ENCODE measurements at places on chromosomes 3 and 15.

DNA sequence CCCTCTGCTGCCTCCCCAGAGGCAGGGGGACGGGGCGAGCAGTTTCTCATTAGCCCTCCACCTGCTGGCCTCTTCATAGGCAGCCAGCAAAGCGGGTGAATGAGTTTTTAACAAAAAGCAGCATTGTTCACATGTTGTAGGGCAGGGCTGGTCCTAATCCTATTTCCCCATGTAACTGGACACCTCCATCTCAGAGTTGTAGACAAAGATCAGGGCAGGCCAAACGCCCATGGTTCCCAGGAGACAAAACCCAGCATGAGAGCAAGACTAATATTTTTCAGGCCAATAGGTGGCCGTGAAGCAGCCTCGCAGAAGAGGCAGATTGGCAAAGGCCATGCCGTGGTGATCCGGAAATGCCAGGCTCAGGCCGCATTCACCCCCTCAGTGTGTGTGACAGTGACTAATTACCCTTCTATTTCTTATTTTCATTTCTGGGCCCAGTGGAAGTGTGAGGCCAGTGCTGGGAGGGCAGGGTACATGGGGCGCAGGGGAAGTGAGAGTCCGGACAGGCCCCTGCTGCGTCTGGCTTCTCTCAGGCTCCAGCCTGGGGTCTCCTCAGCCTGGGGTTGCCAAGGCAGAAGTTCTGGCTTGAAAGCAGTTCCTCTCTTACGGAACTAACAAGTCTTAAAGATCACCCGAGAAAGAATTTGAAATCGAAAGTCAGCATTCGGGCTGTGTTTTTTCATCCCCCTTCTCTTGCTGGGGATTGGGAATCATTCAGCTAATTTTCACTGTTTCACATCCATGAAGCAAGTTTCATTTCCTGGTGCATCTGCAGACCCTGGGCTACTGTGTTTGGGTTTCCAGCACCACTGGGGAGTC, 64.8 kb downstream of the BOC start:
- DNase-seq: peak; percentile 41

DNA sequence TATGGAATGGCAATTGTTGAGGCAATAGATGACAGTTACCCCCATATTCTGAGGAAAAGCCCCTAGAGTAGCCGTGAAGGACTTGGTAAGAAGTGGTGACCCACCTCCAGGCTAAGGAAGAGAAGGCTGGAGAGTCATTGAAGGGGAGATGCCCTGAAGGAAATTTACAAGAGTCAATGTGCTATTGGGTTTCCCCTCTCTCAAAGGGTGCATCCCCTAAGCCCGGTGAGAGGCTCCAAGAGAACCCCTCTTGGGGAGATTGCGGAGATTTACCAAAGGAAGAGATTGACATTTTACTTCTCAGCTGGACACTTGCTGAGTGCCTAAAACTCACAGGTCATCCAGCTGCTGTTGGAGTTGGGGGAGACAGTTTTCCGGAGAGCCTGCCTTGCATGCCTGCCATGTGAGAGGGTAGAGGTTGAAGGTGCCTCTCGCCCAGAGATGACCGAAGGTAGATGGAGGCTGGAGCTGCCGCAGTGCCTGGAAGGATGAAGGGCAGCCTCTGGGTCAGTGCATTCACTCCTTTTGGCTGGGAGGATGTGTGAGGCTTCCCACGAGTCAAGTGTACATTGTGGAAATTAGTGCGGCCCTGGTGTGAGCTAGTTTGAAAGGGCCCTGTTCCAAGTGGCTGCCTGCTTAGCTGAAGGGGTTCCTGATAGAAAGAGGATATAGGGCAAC, 30.7 kb downstream of the MESD start:
- DNase-seq: no peak

DNA sequence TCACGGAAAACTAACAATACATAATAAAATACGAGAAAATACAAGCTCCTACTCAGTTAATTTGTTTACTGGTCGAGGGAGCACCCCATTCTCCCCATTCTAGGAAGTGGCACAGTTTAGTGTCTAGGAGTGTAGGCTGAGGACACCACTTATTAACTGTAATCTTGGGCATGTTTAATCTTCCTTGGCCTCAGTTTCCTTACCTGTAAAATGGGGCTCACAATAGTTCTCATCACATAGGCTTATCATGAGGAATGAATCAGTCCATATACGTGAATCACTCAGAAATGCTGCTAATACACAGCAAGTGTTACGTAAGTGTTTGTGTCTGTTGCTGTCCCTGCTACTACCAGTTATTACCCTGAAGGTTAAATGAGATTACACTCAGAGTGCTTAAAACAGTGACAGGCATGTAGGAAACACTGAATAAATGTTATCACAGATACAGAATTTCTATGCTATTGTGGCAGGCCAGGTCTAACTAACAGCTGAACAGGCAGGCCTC, 210.2 kb downstream of the OSBPL10 start:
- peak; percentile 78 for DNase-seq

DNA sequence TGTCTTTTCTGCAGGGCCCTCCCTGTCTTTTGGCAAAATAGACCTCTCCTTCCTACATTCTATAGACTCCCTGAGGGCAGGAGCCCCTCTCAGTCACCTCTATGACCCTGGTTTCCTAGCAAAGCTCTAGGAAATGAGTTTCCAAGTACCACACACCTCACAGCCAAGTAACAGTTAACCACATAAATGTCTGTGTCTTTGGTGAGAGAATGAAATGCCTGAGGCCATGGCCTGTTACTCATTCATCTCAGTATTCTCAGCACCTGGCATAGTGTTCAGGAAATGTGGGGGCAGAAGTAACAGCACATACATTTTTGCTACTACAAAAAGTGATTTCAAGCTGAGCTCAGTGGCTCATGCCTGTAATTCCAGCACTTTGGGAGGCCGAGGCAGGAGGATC, 21.0 kb downstream of the RFT1 start:
- DNase-seq: peak; percentile 79

DNA sequence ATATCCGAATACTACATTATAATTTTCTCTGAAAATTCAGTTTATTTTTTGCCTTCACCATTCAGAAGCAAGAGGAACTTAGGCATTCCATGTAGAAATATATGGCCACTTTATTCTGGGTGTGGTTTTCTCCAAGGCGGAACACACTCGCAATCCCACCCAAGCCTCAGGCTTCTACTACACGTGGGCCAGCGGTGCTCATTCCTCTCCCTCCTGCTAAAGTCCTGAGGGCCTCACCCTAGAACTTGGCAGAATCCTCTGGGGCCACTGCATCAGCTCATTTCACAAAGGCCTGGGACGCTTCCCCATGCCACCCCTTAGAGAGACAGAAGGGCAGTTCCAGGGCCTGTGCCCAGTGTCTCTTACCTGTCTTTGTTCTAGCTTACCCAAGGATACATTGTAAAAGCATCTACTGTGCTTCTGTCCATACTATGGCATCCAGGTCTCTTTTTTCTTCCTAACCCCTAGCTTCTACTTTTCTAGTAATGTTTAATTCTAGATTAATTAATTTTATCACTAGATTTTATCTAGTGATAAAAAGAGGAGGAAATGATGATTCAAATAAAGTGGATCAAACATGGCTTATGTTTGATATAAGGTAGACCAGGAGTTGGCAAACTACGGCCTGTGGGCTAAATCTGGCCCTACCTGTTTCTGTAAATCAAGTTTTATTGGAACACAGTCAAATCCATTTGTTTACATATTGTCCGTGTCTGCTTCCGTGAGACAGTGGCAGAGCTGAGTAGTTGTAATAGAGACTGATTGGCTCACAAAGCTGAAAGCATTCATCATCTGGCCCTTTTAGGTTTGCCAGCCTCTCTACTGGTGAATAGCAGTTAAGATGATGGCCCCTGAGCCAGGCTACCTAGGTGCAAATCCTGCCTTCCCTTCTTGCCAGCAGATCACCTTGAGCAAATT, 29.8 kb downstream of the LARS2 start:
- no peak for DNase-seq

- DNase-seq: no peak
Measured at GRCh38 chr3:73212683-73213082, 151.2 kb downstream of the EBLN2 start.

- DNase-seq: no peak
Measured at GRCh38 chr3:188972310-188972709, 199.5 kb upstream of the TPRG1 start.

- DNase-seq: peak; percentile 48
Measured at GRCh38 chr3:4581124-4581424, 87.9 kb downstream of the ITPR1 start.

DNA sequence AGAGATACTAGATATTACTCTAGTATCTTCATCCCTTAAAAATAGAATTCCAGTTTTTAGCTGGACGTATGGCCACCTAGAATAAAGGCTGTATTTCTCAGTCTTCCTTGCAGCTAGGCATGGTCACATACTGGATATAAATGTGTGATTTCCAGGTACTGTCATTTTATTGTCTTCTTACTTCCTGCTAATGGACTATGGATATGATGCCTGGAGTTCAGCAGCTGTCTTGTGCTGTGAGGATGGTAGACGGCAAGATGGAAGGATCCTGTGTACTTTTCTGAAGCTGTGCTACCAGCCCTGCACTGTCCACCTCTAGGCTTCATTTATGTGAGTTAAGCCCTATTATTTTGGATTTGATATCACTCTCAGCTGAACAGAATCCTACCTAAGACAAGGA, 83.4 kb downstream of the EBLN2 start:
- no peak for DNase-seq

DNA sequence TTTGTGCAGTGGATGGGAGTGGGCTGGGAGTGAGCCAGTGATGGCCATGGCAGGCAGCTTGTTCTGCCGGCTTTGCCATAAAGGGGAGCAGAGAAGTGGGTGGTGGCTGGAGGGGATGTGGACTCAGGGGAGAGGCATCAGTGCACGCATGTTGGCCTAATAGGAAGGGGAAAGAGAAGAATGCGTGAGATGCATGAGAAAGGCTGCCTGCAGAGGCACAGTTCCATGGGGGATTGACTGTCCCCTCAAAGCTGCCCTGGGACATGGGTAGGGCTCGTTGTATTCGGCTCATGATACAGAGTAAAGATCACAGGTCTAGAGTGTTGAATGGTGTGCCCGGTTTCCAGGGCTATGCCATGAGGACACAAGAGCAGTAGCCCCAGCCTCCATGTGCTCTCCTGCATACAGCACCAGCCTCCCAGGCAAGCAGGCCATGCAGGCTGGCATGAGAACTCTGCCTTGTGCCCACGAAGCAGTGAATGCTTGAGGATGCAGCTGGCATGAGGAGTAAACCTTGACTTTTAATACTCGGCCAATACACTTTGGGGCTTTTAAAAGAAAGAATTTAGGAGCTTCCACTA, 68.0 kb upstream of the SNRPA1 start:
- no peak for DNase-seq

DNA sequence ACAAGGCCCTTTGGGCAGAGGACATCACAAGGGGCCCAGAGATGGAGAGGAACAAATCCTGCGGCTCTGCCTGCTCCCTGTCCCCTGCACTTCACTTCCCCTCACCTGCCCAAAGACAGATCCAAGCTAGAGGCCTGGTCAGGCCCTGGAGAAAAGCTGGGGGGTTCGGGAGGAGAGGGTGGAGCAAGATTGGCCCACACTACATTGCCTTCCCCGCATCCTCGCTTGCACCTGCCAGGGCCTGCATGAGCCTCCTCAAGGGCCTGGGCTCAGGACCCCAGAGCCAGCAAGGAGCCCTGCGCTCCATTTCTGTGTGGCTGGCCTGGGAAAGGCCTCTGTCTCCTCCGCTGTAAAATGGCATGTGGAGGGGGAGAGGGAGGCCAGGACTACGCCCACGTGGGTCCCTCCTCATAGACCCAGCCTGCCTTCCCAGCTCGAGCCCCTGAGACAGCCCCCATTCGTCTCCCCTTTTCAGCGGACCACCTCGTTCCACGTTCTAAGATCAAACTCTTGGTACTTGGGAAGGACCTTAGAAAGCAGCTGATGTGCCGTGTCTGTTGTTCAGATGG, 106.0 kb downstream of the HMG20A start:
- no peak for DNase-seq

DNA sequence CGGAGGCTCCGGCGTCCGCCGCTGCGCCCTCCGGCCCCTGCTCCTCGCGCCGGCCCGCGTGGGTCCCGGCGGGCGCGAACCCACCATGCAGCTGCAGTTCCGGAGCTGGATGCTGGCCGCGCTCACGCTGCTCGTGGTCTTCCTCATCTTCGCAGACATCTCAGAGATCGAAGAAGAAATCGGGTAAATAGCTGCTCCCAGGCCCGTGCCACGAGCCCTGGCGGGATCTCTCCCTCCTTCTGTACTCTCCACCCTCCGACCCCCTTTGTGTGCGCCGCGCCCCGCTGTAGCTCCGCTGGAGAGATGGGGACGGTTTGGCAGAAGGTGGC, 263 bp downstream of the ST8SIA2 start:
- DNase-seq: no peak

DNA sequence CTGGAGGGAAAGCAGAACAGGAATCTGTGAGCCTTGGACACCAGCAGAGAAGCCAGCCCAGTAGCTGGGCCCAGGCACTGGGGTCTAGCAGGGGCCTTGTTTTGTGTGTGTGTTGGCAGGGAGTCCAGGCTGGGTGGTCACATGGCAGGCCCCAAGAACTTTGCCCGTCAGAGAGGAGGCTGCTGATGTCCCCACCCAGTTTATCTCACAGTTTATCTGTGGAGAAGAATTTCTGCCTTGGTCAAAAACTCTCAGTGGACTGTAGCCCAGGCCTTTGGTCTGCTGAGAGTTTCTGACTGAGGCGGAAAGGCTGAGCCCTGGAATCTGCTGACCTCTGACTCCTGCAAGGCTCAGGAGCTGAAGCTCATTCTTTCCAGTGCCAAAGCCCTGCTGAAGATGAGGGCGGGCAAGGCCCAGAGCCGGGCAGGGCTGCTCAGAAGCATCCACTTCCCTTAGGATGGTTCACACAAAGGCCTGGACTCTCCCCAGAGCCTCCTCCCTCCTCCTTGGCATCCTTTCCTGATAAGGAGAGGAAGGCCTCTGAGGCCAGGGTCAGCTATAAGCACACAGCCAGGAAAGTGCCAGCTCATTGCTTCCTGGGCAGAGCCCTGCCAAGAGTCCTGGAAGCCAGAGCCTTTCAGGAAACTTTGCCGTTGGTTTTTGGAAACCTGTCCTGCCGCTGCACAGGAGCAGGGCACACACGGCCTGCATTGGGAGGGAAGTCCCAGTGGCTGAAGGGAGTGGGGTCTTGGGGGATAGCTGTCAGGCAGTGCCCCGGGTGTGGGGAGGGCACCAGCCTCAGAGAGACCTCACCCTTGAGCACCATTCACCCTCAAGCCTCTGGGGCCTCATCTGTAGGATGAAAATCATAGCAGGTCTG, 37.2 kb upstream of the SLCO2A1 start:
- DNase-seq: no peak

GRCh38 chr3:4856986-4857385, 122.3 kb upstream of the BHLHE40 start:
- DNase-seq: no peak

GRCh38 chr3:11072631-11073030, 80.1 kb downstream of the SLC6A1 start:
- DNase-seq: peak; percentile 42

- DNase-seq: peak; percentile 61
Measured at GRCh38 chr3:55910543-55910942, 423.4 kb upstream of the WNT5A start.
